NCI-H2081 (cell line): ENCODE measurements at places on chromosomes 3 and 15.
A peak's percentile ranks its signal among the peaks of the same experiment; 100 is the strongest.

GRCh38 chr15:77975332-77976094, 102.0 kb downstream of the TBC1D2B start:
- DNase-seq, result no peak

DNA sequence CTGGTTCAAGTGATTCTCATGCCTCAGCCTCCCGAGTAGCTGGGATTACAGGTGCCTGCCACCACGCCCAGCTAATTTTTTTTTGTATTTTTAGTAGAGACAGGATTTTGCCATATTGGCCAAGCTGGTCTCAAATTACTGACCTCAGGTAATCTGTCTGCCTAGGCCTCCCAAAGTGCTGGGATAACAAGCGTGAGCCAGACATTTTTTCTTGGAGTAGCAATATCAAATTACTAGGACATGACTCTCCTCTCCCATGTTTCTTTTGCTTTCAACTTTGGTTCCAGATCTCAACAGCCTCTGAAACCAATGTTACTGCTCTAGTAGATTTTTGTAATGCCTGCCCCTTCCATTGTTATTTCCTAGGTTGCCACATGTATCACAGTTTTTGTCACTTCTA, 462.0 kb downstream of the GBE1 start:
- DNase-seq, result no peak

DNA sequence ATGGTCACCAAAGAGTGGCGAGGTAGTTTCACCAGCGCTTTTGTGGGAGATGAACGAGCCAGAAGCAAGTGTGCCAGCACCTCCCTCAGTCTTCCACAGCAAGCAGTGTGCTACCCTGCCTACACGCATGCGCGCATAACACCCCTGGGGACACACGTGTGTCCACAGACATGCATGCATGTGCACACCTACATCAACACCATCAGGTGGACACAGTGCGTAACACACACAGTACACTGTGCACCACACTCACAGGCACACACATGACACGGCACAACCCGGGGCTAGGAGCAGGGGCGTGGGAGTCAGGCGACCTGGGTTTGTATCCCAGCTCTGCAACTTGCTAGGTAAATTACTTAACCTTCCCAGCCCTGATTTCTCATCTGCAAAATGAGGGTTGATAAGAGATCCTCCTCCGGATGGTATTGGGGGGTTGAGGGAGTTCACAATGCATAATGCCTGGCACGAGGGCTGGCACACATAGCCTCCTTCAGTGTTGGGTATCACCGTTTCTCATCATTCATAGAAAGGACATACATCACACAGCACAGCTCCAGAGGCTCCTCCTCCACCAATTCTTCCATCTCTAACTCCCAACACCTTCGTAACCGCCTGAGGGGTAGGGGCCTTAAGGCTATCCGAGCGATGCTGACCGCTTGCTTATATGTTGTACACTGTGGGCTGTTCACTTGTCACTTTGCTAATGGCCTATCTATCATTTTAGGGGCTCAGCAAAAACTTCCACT, 174.9 kb downstream of the SMAD6 start:
- DNase-seq, result no peak

DNA sequence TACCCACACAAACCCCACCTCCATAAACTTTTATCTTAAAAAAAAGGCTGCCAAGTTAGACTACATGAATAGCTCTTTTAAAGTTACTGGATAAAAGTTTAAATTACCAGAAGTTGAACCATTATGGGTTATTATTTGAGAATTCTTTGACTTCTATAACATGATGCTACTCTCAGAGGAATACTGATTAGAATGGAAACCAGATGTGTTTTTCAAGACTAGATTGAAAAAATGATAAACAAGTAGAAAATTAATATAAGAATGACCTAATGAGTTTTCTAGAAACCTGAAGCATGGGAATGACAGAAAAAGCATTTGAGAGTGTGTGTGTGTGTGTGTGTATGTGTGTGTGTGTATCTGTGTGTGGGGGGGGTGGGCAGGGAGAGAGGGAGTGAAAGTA, 12.4 kb upstream of the FGF7 start:
- DNase-seq, result no peak

- DNase-seq, result peak; percentile 89
Observed at GRCh38 chr15:66157507-66157906, 96.0 kb downstream of the MEGF11 start.

GRCh38 chr3:98900265-98901118, 1.0 kb downstream of the DCBLD2 start:
- DNase-seq, result no peak

GRCh38 chr3:48896936-48897335, 1.7 kb downstream of the SLC25A20 start:
- no peak for DNase-seq

DNA sequence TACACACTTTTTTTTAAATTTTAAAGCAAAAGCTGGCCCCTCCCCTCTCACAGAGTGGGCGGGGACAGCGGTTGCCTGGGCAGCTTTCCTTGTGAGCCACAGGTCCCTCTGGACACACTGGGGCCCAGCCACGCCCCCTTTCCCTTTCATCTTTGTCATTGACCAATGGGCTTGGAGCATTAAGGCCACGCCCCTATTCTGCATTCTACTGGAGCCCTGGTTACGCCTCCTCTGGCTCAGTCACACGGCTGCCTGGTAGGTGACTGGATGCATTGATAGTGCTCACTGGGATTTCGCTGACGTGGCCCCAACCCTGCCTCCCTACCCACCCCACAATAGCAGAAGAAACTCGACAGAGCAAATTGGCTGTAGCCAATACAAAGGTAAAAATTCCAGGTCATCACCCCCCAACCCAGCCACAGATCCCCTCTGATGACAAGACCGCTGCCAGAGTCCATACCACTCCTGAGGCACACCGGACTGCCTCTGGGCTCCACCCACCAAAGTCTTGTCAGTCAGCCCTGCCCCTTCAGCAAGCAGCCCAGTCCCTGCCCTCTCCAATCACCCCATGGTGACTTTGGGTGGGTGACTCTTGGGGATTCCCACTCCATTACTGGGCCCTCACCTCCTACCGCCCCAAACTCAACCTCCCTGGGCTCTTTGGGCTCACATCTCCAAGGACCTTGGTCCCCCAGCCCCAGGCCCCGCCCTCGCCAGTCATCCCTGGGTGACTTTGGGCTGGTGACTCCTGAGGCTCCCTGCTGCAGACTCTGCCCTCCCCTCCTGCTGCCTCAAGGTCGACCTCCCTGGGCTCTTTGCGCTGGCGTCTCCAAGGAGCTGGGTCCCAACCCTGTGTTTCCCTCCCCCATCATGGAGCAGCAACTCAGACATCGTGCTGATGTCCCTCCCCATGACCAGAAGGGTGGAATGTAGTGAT, 112.2 kb upstream of the FAN1 start:
- no peak for DNase-seq

DNA sequence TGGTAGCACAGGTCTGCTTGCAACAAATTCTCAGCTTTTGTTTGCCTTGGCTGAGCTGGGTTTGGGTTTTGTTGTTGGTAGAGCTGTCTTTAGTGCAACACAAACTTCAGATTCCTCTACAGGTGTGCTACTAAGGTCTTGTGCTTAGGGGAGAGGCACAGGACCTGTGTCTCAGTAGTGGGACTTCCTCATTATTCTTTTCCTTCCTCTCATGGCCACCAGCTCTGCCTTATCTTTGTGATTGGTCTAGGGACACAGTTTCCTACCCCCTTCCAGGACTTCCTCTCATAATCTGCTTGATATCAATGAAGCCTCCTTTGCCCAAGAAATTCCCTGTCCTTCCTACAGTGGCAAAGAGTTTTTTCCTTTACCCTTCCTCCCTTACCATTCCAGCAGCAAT, 24.9 kb upstream of the DNAAF4 start:
- no peak for DNase-seq

GRCh38 chr3:9064850-9065249, 101.6 kb upstream of the RAD18 start:
- DNase-seq, result no peak
